ENCODE measurements at places on chromosomes 4 and X. TPM values are rescaled to one million over a fixed set of nuclear protein-coding genes. Genes with fewer than 3 reads are reported as not detected.

DNA sequence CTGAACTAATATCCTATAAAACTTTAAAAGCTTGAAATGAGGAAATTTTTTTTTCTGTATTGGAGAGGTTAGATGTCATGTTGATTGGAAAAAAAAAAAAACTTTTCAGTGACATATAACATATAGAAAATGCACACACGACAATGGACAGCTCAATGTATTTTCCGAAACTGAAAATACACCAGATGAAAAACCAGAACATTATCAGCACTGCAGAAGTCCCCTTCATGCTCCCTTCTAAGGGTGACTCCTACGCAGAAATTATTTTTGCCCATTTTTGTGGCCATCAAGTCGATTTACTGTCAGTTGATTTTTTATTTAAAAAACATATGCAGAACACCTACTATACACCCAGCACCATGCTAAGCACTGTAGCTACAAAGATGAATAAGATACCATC lies 148.3 kb downstream of the APBB2 start:
- H3K27ac ChIP-seq: no peak overlapping the region
- no peaks in the 10 kb centered on the region for H3K36me3 ChIP-seq
- H3K4me1 ChIP-seq: peaks cover 2% of the 10 kb centered on the region
- no peak overlapping the region for H3K4me3 ChIP-seq
- DNase-seq: no peak

- no peak overlapping the region for H3K27ac ChIP-seq
- no peak for DNase-seq
- H3K4me1 ChIP-seq: no peaks in the 10 kb centered on the region
- H3K36me3 ChIP-seq: peaks cover 2% of the 10 kb centered on the region
- H3K27me3 ChIP-seq: no peaks in the 10 kb centered on the region
Measured at GRCh38 chrX:57822818-57823217, 87.4 kb downstream of the ZXDA start.

DNA sequence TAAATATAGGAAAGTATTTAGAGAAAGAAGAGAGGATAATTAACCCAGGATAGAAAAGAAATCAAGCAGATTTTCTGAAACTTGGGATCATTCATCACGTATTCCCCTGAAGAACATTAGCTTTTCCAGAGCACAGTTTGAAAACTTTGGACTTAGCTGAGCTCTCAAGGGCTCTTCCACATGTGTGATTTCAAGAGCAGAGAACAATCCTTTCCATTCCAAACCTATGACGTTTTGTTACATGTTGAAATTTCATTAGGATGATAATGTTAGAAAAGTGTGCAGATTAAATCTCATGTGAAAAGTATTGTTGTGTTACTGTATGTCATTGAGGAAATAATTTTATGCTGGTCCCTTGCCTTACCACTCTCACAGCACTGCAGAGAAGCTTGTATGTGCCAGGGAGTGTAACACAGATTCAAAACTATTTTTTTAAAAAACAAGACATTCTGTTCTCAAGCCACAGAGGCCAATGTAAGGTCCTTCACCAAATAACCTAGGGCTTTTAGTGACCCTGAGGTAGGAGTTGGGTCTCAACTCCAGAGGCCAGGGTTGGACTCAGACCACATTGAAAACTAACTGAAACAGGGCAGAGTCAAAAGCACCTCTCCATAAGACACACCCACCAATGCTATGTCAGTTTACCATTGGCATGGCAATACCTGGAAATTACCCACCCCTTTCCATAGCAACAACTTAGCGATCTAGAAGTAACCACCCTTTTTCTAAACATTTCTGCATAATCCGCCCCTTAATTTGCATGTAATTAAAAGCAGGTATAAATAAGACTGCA lies 141.3 kb downstream of the ANXA5 start:
- H3K36me3 ChIP-seq: no peaks in the 10 kb centered on the region
- no peaks in the 10 kb centered on the region for H3K27me3 ChIP-seq
- DNase-seq: no peak
- no peak overlapping the region for H3K27ac ChIP-seq
- no peaks in the 10 kb centered on the region for H3K4me1 ChIP-seq

- H3K4me3 ChIP-seq: no peak overlapping the region
- DNase-seq: no peak
- no peaks in the 10 kb centered on the region for H3K27me3 ChIP-seq
- H3K4me1 ChIP-seq: peaks cover 5% of the 10 kb centered on the region
Measured at GRCh38 chr4:185192059-185192458, 11.7 kb downstream of the CFAP97 start.

NR0B1 gene
- total RNA-seq: 0.86 TPM

TMEM271 gene
- total RNA-seq: not detected

TLR1 gene
- total RNA-seq: 3.1 TPM

CXorf58 gene
- total RNA-seq: 0.22 TPM

TAF7L gene
- total RNA-seq: 0.13 TPM

KCNIP4 gene
- total RNA-seq: 0.43 TPM

TCEANC gene
- 3.0 TPM for total RNA-seq
